ENCODE measurements at places on chromosomes 11 and 22. TPM values are rescaled to one million over a fixed set of nuclear protein-coding genes. Genes with fewer than 3 reads are reported as not detected.
A peak's percentile ranks its signal among the peaks of the same experiment; 100 is the strongest.

DNA sequence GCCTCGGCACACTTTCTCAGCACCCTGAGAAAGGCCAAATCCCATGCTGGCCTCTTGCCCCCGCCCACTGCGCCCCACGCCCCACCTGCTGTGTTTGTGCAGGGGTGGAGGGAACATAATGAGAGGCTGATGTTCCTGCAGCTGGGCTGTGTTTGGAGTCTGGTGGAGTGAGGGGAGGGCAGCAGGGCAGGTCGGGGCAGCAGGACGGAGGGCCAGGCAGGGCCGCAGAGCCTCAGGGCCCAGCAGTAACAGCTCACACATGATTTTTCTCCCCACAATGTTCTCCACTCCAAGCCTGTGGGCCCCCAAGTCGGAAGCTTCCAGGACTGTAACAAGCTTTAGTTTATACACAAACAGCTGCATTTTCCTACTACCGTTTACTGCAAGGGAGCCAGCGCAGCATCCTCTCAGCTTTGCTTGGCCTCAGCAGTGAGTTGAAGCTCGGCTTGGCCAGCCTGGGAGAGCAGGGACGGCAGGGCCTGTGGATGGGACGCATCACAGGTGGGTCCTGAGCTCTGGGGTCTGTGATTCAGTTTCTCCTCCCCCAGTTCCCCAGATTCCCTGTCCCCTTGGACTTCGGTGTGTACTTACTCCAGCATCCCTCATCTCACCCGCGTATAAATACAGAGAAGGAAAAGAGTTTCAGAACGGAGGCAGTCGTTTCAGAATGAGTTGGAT, 51.0 kb downstream of the RPUSD4 start:
- peaks cover 2% of the 10 kb centered on the region for H3K27me3 ChIP-seq
- H3K36me3 ChIP-seq = no peaks in the 10 kb centered on the region
- no peak for DNase-seq
- H3K4me1 ChIP-seq = no peaks in the 10 kb centered on the region

- H3K4me1 ChIP-seq = peaks cover 42% of the 10 kb centered on the region
- DNase-seq = no peak
- H3K36me3 ChIP-seq = peaks cover 22% of the 10 kb centered on the region
- no peaks in the 10 kb centered on the region for H3K27me3 ChIP-seq
These were observed 2.8 kb downstream of the CEP57 start for GRCh38 chr11:95793116-95793515.

The CASP1 gene
- 35.7 TPM for total RNA-seq

The CRYBB2 gene
- not detected for total RNA-seq

DNA sequence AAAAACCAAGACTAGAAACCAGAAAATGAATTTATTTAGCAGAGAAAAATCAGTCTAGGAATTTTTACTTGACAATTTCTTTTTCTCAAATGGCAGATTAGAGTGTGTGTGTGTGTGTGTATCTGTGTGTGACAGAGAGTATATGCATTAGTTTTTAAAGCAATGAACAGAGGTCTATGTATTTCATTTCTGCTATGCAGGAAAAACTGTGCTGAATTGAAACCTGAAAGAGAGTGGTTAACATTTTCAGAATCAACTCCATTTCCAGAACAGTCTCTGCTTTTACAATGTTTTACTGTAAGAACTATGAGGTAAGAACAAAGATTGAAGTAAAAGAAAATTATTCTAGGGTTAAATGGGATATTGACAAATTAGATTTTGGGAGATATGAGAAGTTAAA, 114.8 kb downstream of the GRM5 start:
- H3K36me3 ChIP-seq = no peaks in the 10 kb centered on the region
- no peaks in the 10 kb centered on the region for H3K4me1 ChIP-seq
- no peaks in the 10 kb centered on the region for H3K27me3 ChIP-seq
- no peak overlapping the region for H3K27ac ChIP-seq
- H3K4me3 ChIP-seq = no peak overlapping the region
- DNase-seq = no peak

DNA sequence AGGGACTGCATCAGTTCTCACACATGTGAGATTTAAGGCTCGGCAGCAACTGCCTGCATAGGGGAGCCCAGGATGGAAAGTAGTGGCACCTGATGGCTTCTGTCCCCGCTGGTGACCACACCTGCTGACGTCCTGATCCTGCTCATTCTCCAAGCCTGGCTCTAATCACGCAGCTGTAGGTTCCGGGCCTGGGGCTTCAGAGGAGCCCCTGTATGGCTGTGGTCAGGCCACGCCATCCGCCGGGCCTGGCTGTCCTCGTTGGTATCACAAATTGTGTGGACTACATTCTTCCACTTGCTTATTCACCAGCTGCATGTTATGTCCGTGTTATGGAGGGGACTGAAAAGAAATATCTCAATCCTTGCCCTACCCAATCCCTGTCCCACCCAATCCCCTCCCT, 580.0 kb downstream of the TBC1D22A start:
- no peaks in the 10 kb centered on the region for H3K36me3 ChIP-seq
- no peaks in the 10 kb centered on the region for H3K4me1 ChIP-seq
- H3K4me3 ChIP-seq = no peak overlapping the region
- peaks cover 4% of the 10 kb centered on the region for H3K27me3 ChIP-seq

The HTR3B gene
- 0.10 TPM for total RNA-seq

The FOSL1 gene
- total RNA-seq = 1.4 TPM

DNA sequence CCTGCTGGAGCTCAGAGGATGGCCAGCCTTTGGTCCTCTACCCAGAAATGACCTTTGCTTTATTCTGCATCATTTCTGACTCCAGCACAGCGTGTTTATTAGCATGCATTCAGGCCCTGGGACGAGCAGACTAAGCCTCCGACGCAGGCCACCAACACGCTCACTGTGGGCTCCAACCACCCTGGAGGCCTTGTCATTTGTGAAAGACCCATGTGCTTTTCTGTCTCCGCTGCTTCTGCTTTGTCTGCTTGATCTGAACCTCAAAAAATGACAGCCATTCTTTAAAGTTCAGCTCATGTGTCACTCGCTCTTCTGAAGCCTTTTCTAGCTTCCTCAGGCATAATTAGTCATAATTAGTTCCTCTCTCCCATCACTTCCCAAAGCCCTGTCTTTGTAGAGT, 109.1 kb upstream of the TIMP3 start:
- peaks cover 8% of the 10 kb centered on the region for H3K27me3 ChIP-seq
- no peaks in the 10 kb centered on the region for H3K4me1 ChIP-seq
- no peak overlapping the region for H3K4me3 ChIP-seq
- no peak overlapping the region for H3K27ac ChIP-seq
- H3K36me3 ChIP-seq = no peaks in the 10 kb centered on the region
- DNase-seq = no peak

GRCh38 chr22:40345815-40346184, 500 bp upstream of the ADSL start:
- peak overlapping the region; percentile 98 for H3K4me3 ChIP-seq
- peaks cover 34% of the 10 kb centered on the region for H3K4me1 ChIP-seq
- peaks cover 35% of the 10 kb centered on the region for H3K36me3 ChIP-seq
- peak overlapping the region; percentile 98 for H3K27ac ChIP-seq

DNA sequence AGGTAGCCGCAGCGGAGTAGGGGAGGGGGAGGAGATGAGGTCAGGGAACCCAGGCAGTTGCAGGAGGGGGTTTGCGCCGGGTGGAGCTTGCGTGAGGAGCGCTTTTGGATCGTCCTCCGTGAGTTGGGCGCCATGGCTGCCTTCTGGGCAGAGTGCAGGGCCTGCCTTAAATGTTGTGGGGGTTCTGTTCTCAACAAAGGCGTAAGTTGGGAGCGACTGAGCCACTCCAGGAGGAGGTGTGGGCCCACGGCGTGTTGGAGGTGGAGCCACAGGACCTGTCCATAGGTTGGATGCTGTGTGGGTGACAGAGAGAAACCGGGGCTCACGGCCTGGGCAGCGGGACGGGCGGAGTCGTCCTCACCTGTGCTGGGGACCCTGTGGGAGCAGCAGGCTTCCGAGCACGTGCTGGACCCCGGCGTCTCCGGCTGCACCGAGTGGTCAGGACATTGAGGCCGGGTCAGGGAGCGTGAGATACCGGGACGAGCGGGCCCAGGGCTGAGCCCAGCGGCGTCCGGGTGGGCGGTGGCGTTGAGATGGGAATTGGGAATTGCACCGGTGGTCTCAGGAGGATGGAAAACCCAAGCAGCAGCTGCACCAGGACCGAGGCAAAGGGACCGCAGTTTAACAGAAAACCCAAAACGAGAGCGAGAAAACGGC, 977 bp upstream of the PGGHG start:
- H3K27me3 ChIP-seq = peaks cover 13% of the 10 kb centered on the region
- H3K4me3 ChIP-seq = peak overlapping the region; percentile 82
- H3K27ac ChIP-seq = peak overlapping the region; percentile 41
- DNase-seq = peak; percentile 17
- peaks cover 17% of the 10 kb centered on the region for H3K4me1 ChIP-seq
- H3K36me3 ChIP-seq = peaks cover 9% of the 10 kb centered on the region

GRCh38 chr22:19818324-19819207, 36.1 kb downstream of the GNB1L start:
- H3K36me3 ChIP-seq = peaks cover 7% of the 10 kb centered on the region
- no peak for DNase-seq
- no peaks in the 10 kb centered on the region for H3K4me1 ChIP-seq
- no peak overlapping the region for H3K4me3 ChIP-seq
- H3K27me3 ChIP-seq = no peaks in the 10 kb centered on the region

- peaks cover 2% of the 10 kb centered on the region for H3K27me3 ChIP-seq
- H3K36me3 ChIP-seq = no peaks in the 10 kb centered on the region
- no peak overlapping the region for H3K27ac ChIP-seq
- no peak overlapping the region for H3K4me3 ChIP-seq
- H3K4me1 ChIP-seq = no peaks in the 10 kb centered on the region
These were observed 1.4 kb upstream of the VSIG10L2 start for GRCh38 chr11:125944350-125945010.

- H3K27ac ChIP-seq = no peak overlapping the region
- no peaks in the 10 kb centered on the region for H3K36me3 ChIP-seq
- no peak for DNase-seq
- H3K4me1 ChIP-seq = peaks cover 21% of the 10 kb centered on the region
- H3K4me3 ChIP-seq = no peak overlapping the region
- no peaks in the 10 kb centered on the region for H3K27me3 ChIP-seq
These were observed 96.9 kb downstream of the FAM76B start for GRCh38 chr11:95692526-95693260.

GRCh38 chr22:27993774-27994350, 74.8 kb upstream of the PITPNB start:
- H3K4me1 ChIP-seq = peaks cover 2% of the 10 kb centered on the region
- H3K4me3 ChIP-seq = no peak overlapping the region
- H3K27ac ChIP-seq = no peak overlapping the region
- H3K27me3 ChIP-seq = no peaks in the 10 kb centered on the region

The CLMP gene
- total RNA-seq = not detected

GRCh38 chr22:28978158-28978557, 83.5 kb downstream of the C22orf31 start:
- no peaks in the 10 kb centered on the region for H3K4me1 ChIP-seq
- no peak for DNase-seq
- no peaks in the 10 kb centered on the region for H3K36me3 ChIP-seq

DNA sequence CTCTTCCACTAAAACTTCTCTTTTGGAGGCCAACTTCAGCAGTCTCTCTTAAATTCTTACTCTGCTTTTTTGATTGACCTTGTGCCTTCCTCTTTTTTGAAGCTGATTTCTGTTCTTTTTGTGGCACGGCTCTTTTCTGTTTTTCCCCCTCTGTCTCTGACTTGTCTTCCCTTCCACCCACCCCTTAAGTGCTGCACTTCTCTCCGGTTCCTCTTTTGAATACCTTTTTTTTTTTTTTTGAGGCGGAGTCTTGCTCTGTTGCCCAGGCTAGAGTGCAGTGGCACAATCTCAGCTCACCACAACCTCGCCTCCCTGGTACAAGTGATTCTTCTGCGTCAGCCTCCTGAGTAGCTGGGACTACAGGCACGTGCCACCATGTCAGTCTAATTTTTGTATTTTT, 211.9 kb downstream of the BLID start:
- peak overlapping the region; percentile 2 for H3K4me3 ChIP-seq
- H3K4me1 ChIP-seq = peaks cover 15% of the 10 kb centered on the region
- DNase-seq = no peak
- peaks cover 3% of the 10 kb centered on the region for H3K27me3 ChIP-seq

DNA sequence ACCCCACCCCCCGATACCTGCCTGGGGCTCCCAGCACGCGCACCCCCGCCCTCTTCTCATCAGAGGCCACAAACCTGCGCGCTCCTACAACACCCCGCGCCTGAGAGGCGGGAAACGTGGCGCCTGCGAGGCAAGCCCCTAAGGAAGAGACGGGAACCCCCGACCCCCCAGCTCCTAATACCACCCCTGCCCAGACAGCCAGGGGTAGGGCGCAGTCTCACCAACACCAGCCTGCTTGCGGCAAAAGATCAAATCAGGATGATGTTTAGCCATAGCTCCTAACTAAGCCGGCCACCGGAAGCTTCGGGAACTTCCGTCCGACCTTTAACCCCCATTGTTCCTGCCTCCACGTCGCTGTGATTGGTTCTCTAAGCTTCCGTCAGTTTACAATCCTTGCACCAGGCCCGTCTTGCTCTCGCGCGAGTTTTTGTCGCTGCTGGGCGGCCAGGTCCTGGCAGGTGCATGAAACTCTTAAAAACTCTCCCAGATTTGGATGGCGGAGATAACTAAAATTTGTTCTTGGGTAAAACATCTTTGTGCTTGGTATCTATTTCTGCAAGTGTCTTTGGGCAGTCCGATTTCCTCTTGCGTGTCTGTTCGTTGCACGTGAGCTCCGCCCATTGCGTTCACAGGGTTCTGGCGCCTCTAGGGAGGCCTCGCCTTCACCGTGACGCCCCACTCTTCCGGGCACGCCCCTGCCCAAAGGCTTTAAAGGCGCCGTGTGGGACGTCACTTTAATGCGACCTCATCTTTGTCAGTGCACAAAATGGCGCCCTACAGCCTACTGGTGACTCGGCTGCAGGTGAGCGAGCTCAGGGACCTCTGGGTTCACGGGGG, at the start of the genes ACO2 and PHF5A:
Gene ACO2 (plus strand): TSS at position 737 of the 837 bp plus-strand sequence. CDS start 30 bp downstream, at position 767.
Gene PHF5A (minus strand): TSS at position 312 of the 837 bp plus-strand sequence. CDS start 39 bp downstream, at position 273.
- DNase-seq = peak; percentile 98
- H3K27me3 ChIP-seq = no peaks in the 10 kb centered on the region
- peak within 1 kb of the TSS; percentile 99 for H3K27ac ChIP-seq
- H3K36me3 ChIP-seq = peaks cover 77% of the 10 kb centered on the region
- H3K4me3 ChIP-seq = peak within 1 kb of the TSS; percentile 88

- no peak for DNase-seq
- H3K27ac ChIP-seq = no peak overlapping the region
- no peak overlapping the region for H3K4me3 ChIP-seq
- peaks cover 4% of the 10 kb centered on the region for H3K36me3 ChIP-seq
- H3K4me1 ChIP-seq = peaks cover 11% of the 10 kb centered on the region
- no peaks in the 10 kb centered on the region for H3K27me3 ChIP-seq
These were observed 4.6 kb upstream of the RANGAP1 start for GRCh38 chr22:41290262-41291221.

GRCh38 chr11:2537010-2537705, 92.3 kb downstream of the KCNQ1 start:
- no peak overlapping the region for H3K4me3 ChIP-seq
- no peak overlapping the region for H3K27ac ChIP-seq
- peaks cover 2% of the 10 kb centered on the region for H3K27me3 ChIP-seq
- DNase-seq = no peak
- peaks cover 16% of the 10 kb centered on the region for H3K4me1 ChIP-seq

The NDUFV1 gene
- total RNA-seq = 207 TPM

The VSTM5 gene
- total RNA-seq = not detected

- no peak within 1 kb of the TSS for H3K4me3 ChIP-seq
- no peaks in the 10 kb centered on the region for H3K36me3 ChIP-seq
- no peak within 1 kb of the TSS for H3K27ac ChIP-seq
- H3K27me3 ChIP-seq = peaks cover 2% of the 10 kb centered on the region
These were observed at the start of gene BLID for GRCh38 chr11:122115524-122116379. BLID (minus strand) TSS chr11:122116215; CDS start chr11:122115922, 293 bp downstream.
